ENCODE measurements at places on chromosomes 16 and 17. TPM values are rescaled to one million over a fixed set of nuclear protein-coding genes. Genes with fewer than 3 reads are reported as not detected.

DNA sequence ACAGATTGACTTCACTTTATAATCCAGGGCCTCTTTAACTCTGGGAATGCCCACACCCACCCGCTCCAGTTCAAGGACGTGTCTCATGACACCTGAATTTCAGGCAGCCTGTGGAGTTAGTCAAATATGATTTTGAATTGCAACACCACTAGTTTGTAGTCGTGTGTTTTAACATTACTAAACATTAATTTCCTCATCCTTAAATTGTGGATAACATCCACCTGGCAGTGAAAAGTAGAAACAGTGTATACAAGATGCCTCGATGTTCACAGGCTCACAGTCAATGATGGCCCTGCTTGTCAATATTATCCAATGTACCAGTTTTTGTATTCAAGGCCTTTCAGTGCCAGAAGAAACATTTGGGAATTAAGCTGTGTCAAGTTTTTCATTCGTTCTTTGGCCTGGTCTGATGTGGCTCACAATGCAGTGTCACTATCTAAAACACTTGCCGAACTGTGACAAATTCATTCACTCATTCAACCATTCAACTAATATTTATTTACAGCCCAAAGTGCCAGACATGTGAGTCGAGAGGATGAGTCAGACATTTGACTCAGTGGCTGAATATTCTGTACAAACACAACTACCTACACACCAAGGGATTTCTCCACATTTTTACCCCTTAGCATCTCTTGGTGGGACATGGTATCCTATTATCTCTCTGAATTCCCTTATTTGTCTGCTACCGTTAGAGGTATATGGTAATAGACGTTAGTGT is 1.4 kb downstream of the MEIOB start:
- DNase-seq, result peak; percentile 84
- H3K4me3 ChIP-seq, result no peak overlapping the region
- H3K27ac ChIP-seq, result peak overlapping the region; percentile 58
- peaks cover 13% of the 10 kb centered on the region for H3K4me1 ChIP-seq
- no peaks in the 10 kb centered on the region for H3K36me3 ChIP-seq
- no peaks in the 10 kb centered on the region for H3K27me3 ChIP-seq

DNA sequence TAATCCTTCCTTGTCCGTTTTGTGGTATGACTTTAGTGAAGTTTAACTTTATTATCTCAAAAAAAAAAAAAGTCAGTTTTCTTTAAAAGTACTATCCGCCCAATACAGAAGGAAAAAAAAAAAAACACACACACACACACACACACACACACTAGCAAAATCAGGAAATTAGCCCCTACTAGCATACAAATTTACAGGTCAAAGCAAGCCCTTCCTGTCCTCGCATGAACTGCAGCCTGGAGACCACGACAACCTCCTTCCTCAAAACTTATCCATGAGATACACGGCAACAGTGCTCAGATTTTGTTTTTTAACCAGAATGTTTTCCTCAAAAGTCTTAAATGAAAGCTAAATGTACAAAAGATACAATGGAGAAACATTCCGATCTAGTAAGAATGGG is 16.2 kb downstream of the NCOR1 start:
- no peak overlapping the region for H3K27ac ChIP-seq
- peaks cover 9% of the 10 kb centered on the region for H3K4me1 ChIP-seq
- no peak overlapping the region for H3K4me3 ChIP-seq
- DNase-seq, result no peak

CD300E gene
- total RNA-seq, result not detected

NUDT7 gene
- total RNA-seq, result not detected

SLC52A1 gene
- total RNA-seq, result not detected

CPNE7 gene
- total RNA-seq, result 49.2 TPM

DNA sequence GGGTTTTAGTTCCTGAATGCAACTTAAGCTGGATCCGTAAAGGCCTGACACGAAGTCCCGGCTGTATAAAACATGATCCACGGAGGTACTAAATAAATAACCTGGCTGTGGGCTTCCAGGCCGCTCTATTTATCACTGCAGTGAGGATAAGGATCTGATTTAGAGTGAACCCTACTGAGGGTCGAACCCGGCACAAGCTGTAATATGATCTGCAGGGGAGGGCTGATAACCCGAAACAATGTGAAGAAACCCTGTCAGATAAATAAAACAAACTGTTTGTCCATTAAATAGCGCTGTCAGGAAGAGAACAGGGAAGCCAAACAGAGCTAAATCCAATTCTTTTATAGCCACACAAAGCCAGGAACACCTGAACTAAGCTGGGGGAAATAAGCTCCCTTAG is 375.6 kb upstream of the SALL1 start:
- DNase-seq, result no peak
- H3K4me1 ChIP-seq, result no peaks in the 10 kb centered on the region
- no peak overlapping the region for H3K4me3 ChIP-seq
- no peaks in the 10 kb centered on the region for H3K36me3 ChIP-seq
- H3K27ac ChIP-seq, result no peak overlapping the region

DNA sequence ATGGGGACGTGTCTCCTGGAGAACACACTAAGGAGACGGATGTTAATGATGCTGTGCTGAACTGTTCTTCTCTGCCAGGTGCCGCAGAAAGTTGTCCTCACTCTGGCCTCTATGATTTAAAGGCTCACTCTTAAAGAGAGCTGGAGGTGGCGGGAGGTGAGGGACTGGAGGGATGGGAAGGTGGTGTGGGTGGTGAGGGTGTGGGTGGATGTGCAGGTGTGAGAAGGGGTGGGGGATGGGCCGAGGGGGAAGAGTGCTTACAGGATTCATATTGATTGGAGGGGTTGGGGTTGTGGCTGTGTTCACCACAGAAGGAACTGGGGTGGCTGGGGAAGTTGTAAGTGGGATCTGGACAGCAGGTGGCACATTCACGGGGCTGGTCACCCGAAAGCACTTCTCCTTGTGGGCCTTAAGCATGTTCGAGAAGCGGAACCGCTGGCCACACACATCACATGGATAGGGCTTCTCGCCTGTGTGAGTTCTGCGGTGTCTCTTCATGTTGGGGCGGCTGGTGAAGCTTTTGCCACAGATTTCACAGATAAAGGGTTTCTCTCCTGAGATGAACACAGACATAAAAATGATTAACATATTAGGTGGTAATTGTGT is 63.6 kb downstream of the ZNF652 start:
- no peak overlapping the region for H3K27ac ChIP-seq
- H3K4me1 ChIP-seq, result no peaks in the 10 kb centered on the region
- H3K4me3 ChIP-seq, result no peak overlapping the region

ZNF785 gene
- 5.0 TPM for total RNA-seq

DNA sequence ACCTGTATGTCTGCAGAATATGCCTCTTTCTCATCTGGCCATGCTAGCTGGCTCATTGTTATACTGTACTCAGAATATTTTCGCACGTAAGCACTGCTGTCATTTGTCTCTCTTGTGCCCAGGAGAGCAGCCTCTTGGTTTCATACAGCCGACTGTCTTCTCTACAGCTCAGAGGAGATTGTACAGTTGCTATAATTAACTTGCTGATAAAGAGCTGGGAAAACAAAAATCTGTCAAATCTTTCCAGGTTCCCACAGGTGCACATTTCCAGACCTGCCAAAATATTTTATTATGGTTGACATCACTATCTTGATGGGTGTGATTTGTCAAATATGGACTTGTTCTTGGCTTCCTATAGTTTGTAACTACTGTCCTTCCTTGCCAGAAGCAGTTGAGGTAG is 122.7 kb downstream of the FTO start:
- H3K27ac ChIP-seq, result no peak overlapping the region
- no peak overlapping the region for H3K4me3 ChIP-seq

DNA sequence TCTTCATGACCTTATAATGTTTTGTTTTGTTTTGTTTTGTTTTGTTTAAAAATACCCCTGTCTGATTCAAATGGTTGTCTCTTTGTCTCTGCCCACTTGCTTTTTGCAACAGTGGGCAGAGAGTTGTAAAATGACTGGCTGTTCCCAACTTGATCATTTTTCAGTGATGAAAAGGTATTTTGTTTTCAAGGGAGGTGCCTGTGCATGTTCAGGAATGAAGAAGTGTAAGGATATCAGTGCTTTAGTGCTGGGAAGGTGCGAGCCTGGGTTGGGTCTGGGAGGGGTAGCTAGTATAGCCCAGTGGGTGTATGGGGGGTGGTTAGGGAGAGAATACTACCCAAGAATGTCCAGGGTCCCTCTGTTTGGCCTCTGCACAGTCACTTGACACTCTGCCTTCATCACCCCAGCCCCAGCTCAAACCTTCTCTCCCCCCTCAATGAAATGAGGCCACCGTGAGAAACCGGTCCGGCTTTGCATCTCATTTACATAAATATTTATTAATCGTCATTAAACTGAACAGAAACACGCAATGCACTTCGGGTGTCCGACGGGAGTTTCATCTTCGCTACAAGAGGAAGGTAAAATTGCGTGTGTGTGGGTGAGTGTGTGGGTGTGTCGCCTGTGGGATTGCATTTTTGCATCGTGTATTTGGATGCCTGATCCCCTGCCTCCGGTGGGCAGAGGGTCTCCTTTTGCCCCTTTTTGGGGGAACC is 4.3 kb downstream of the NEUROD2 start:
- H3K4me1 ChIP-seq, result no peaks in the 10 kb centered on the region
- no peak for DNase-seq
- peaks cover 88% of the 10 kb centered on the region for H3K27me3 ChIP-seq
- H3K4me3 ChIP-seq, result no peak overlapping the region
- H3K27ac ChIP-seq, result no peak overlapping the region

CDH1 gene
- 100 TPM for total RNA-seq

CTRB2 gene
- not detected for total RNA-seq

DNA sequence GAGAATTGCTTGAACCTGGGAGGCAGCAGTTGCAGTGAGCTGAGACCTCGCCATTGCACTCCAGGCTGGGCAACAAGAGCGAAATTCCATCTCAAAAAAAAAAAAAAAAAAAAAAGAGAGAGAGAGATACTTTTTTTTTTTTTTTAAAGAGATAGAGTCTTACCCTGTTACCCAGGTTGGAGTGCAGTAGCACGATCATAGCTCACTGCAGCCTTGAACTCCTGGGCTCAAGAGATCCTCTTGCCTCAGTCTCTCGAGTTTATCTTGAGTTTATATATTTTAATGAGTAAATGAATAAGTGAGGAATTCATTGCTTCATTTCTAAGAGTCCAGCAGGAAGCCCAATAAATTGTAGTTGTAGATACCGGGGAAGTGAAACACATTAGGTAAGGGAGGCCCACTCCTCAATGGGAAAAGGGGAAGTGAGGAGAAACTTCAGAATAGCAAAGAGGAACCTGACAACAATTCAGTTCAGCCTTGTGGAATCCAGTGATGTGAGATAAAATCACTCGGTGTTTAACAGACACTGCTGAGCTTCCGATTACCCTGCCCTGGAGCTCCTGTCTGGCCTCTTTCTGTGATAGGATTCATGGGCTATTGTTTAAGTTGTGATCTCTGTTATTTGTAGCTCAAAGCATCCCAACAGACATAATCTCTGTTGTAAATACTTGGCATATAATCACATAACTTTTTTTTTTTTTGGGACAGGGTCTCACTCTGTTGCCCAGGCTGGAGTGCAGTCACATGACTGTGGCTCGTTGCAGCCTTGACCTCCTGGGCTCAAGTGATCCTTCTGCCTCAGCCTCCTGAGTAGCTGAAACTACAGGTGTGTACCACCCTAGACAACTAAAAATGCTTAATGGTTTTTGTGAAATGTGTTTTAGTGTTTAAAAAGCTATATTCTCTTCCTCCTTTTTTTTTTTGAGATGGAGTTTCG is 15.8 kb upstream of the ITGAM start:
- no peak overlapping the region for H3K27ac ChIP-seq
- H3K27me3 ChIP-seq, result peaks cover 8% of the 10 kb centered on the region
- H3K4me1 ChIP-seq, result no peaks in the 10 kb centered on the region
- H3K4me3 ChIP-seq, result no peak overlapping the region

- no peaks in the 10 kb centered on the region for H3K27me3 ChIP-seq
- H3K4me3 ChIP-seq, result no peak overlapping the region
- DNase-seq, result peak; percentile 85
- H3K27ac ChIP-seq, result no peak overlapping the region
- no peaks in the 10 kb centered on the region for H3K36me3 ChIP-seq
Observed at GRCh38 chr16:67514382-67514828, 14.2 kb upstream of the RIPOR1 start.

PRSS21 gene
- total RNA-seq, result not detected

All from PC-3 (cell line).